Endothelial cell of umbilical vein (primary cell): ENCODE measurements at places on chromosomes 5 and 9. TPM values are rescaled to one million over a fixed set of nuclear protein-coding genes. Genes with fewer than 3 reads are reported as not detected.

The FAXDC2 gene
- total RNA-seq = 5.8 and 8.3 TPM in 2 replicates

The PTGES gene
- total RNA-seq = not detected in 2 replicates

The LURAP1L gene
- 1.3 and 3.3 TPM in 2 replicates for total RNA-seq

The CCNB1 gene
- 187 and 211 TPM in 2 replicates for total RNA-seq

- no peak overlapping the region for H3K4me3 ChIP-seq
- peaks cover 15% of the 10 kb centered on the region for H3K4me1 ChIP-seq
- no peak overlapping the region for H3K27ac ChIP-seq
- H3K27me3 ChIP-seq = no peaks in the 10 kb centered on the region
Observed at GRCh38 chr5:133245191-133246052, 193.6 kb downstream of the HSPA4 start.

DNA sequence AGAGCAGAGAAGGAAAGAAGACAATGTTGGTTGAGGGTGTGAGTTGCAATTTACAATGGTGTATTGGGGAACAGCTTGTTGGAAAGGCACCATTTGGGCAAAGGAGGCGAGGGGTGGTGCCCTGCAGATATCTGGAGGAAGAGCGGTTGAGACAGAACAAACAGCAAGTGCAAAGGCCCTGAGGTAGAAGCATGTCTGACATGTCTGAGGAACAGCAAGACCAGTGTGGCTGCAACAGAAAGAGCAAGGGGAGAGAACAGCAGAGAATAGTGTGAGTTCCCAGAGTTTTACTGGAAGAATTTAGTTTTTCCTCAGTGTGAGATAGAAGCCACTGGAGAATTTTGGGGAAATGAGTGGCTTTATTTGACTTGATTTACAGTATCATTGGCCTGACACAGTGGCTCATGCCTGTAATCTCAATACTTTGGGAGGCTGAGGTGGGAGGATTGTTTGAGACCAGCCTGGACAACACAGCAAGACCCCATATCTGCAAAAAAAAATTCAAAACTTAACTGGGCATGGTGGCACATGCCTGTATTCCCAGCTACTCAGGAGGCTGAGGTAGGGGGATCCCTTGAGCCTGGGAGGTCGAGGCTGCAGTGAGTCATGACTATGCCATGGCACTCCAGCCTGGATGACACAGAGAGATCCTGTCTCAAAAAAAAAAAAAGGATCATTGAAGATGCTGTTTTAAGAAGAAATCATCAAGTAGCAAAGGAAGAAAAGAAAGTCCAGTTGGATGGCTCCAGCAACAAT is 13.6 kb downstream of the CMBL start:
- H3K27me3 ChIP-seq = no peaks in the 10 kb centered on the region
- DNase-seq = no peak
- H3K4me1 ChIP-seq = peaks cover 4% of the 10 kb centered on the region
- H3K4me3 ChIP-seq = no peak overlapping the region
- H3K36me3 ChIP-seq = no peaks in the 10 kb centered on the region

DNA sequence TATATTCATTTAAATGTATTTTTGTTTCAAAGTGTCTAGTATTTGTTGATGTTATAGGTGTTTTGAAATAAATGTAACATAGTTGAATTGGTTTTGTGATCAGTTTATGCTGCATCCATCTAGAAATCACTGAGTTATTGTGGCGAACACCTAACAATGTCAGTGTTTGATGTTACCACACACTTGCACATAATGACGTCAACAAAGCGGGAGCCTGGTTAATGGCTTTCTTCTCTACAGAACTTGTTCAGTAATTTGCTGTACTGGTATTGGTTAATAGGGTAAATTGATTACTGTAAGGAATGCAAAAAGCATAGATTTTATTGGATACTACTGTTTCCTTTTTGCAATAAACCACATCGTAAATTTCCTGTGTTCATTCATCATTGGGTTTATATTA is 133.0 kb downstream of the ATG10 start:
- H3K27ac ChIP-seq = no peak overlapping the region
- H3K4me3 ChIP-seq = no peak overlapping the region
- H3K27me3 ChIP-seq = no peaks in the 10 kb centered on the region
- no peaks in the 10 kb centered on the region for H3K36me3 ChIP-seq
- DNase-seq = no peak
- no peaks in the 10 kb centered on the region for H3K4me1 ChIP-seq

DNA sequence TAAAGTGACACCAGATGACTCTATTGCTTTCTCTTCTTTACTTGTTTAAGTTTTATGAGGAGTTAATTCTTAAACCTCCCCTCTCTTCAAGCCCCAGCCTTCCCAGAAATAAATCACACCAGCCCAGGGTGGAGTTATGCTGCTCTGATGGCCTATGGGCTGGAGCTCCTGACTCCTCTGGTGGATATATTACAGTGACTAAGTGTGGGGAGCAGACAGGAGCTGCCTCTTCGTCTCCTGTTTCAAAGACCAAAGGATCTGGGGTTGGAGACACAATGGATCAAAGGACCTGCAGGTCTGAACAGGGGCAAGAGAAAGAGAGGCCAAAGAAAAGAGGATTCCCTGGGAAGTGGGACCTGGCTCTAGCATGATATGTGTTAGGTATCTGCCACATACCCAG is 312.0 kb upstream of the MSX2 start:
- DNase-seq = no peak
- no peaks in the 10 kb centered on the region for H3K27me3 ChIP-seq
- H3K27ac ChIP-seq = no peak overlapping the region
- no peak overlapping the region for H3K4me3 ChIP-seq

- H3K27ac ChIP-seq = no peak overlapping the region
- no peak for DNase-seq
- no peaks in the 10 kb centered on the region for H3K27me3 ChIP-seq
- H3K36me3 ChIP-seq = no peaks in the 10 kb centered on the region
- no peak overlapping the region for H3K4me3 ChIP-seq
Observed at GRCh38 chr5:88401686-88402085, 133.0 kb upstream of the TMEM161B start.

GRCh38 chr5:84715091-84715490 is 330.4 kb upstream of the EDIL3 start:
- no peak for DNase-seq
- no peaks in the 10 kb centered on the region for H3K4me1 ChIP-seq
- no peak overlapping the region for H3K4me3 ChIP-seq
- H3K27ac ChIP-seq = no peak overlapping the region
- H3K36me3 ChIP-seq = no peaks in the 10 kb centered on the region

- no peak overlapping the region for H3K4me3 ChIP-seq
- DNase-seq = no peak
- no peak overlapping the region for H3K27ac ChIP-seq
- H3K27me3 ChIP-seq = no peaks in the 10 kb centered on the region
- no peaks in the 10 kb centered on the region for H3K4me1 ChIP-seq
Observed at GRCh38 chr5:72752909-72753308, 63.6 kb upstream of the TNPO1 start.
